D721Med (cell line): ENCODE measurements at places on chromosomes 13 and 19.

GRCh38 chr19:51548213-51548651 is 16.8 kb upstream of the SIGLEC6 start:
- DNase-seq: no peak

DNA sequence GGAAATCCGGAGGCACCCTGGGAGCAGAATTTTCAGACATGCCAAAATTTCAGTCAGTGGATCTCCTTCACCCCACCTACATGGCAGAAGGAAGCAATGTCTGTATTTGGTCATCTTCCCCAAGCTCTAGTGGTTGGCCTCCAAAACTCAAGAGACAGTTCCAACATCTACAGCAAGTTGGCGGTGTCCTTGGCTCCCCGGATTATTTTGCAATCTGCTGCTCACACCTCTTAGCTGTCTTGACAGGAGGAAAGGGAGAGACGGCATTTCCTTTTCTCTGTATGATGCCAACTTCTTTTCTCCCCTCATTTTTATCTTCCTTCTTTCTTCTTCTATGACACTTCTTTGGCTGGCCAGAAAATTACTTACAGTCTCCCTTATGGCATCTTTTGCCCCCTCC is 159.9 kb downstream of the SUCLA2 start:
- no peak for DNase-seq

- no peak for DNase-seq
Observed at GRCh38 chr19:27765397-27765796, 1447.6 kb downstream of the UQCRFS1 start.

DNA sequence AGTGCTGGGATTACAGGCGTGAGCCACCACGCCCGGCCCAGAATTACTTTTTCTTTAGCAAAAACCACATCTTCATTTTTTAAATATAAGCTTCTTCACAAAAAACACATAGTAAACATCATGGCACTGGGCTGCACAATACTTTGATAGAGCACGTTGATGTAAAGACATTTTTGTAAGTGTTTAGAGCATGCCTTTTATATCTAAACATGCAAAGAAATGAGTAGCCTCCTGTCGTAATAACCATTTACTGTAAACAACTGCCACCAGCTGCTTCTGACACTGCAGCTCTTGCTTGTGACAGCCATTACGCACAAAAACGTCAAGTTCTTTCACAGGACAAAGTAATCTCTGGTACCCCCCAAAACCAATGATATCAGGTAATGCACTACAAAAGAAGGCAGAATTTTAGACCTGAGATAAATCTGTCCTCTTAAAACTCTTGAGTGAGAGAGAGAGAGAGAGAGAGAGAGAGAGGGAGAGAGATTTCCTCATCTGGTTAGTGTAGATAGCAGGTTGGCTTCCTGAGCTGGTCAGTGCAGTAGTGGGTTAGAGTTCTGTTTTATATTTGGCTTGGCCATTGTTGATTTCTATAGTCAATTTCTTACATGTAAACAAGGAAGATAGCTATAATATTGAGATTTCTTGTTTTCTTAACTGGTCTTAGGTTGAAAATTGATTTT is 6.7 kb upstream of the ZNF548 start:
- DNase-seq: no peak

GRCh38 chr13:67155898-67156722 is 74.0 kb downstream of the PCDH9 start:
- DNase-seq: no peak
